ENCODE measurements at places on chromosomes 1 and 21. TPM values are rescaled to one million over a fixed set of nuclear protein-coding genes. Genes with fewer than 3 reads are reported as not detected.

GRCh38 chr1:99748419-99748818 is 18.0 kb downstream of the FRRS1 start:
- DNase-seq, result no peak

DNA sequence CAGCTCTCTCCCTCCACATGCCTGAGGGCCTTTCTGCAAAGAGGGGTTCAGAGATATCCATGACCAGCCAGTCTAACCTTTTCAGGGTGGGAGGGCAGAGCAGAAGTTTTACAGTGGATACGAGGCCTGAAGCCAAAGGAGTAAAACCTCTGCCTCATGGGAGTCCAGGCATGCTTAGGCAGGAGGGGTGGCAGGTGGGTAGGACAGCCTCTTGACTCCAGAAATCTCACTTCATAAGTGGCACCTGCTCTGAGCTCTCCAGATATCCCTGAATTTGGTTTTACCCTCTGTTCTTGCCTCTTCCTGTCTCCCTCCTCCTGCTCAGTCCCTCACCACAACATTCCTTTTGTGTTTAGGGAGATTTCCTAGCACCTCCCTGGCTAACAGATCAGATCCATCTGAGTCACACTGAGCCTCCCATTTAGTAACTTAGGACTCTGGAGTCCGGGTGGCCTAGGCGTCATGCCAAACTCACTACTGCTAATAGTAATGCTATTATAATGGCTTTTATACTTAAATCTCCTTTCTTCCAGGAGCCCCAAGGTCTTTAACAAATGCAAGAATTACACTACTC is 201.0 kb downstream of the HS2ST1 start:
- no peak for DNase-seq

GRCh38 chr1:183550915-183551314 is 39.3 kb downstream of the NCF2 start:
- no peak for DNase-seq

GRCh38 chr1:1230656-1231399 is 973 bp downstream of the SDF4 start:
- peak; percentile 78 for DNase-seq

The TSTD1 gene
- total RNA-seq, result 6.8 TPM

The INSRR gene
- not detected for total RNA-seq

Measured in dermis blood vessel endothelial cell (primary cell).